ENCODE measurements at places on chromosomes 11 and 22. TPM values are rescaled to one million over a fixed set of nuclear protein-coding genes. Genes with fewer than 3 reads are reported as not detected.

The MS4A12 gene
- total RNA-seq = not detected

The LRP4 gene
- total RNA-seq = 14.0 TPM

The MCAT gene
- total RNA-seq = 17.9 TPM

The GGT5 gene
- 3.5 TPM for total RNA-seq

The RAC2 gene
- 24.2 TPM for total RNA-seq

The ADAMTS15 gene
- total RNA-seq = 8.2 TPM

The SSH3 gene
- total RNA-seq = 7.7 TPM

The SEC14L3 gene
- not detected for total RNA-seq

The EMID1 gene
- total RNA-seq = not detected

The OR52I2 gene
- total RNA-seq = not detected

The RAB3IL1 gene
- total RNA-seq = 14.0 TPM

The TECTA gene
- total RNA-seq = 0.57 TPM

The C11orf97 gene
- total RNA-seq = not detected

All from placental pericyte (primary cell).